ENCODE measurements at places on chromosomes 2 and 18.

- no peak for DNase-seq
Measured at GRCh38 chr2:190342611-190343010, 778 bp upstream of the INPP1 start.

DNA sequence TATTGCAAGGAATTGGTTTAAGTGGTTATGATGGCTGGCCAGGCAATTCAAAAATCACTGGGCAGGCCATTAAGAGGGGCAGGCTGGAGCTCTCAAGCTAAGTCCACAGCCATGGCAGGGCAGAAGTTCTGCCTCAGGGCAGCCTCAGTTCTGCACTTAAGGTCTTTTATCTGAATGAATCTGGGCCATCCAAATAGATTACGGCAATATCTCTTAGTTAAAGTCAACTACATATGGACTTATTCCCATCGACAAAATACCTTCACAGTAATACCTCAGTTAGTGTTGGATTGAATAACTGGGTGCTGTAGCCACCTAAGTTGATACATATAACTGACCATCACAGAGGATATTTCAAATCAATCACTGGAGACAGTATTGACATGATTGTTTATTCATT is 904.8 kb downstream of the MBD2 start:
- no peak for DNase-seq

GRCh38 chr18:23966909-23967308 is 47.6 kb upstream of the TTC39C start:
- DNase-seq = no peak

DNA sequence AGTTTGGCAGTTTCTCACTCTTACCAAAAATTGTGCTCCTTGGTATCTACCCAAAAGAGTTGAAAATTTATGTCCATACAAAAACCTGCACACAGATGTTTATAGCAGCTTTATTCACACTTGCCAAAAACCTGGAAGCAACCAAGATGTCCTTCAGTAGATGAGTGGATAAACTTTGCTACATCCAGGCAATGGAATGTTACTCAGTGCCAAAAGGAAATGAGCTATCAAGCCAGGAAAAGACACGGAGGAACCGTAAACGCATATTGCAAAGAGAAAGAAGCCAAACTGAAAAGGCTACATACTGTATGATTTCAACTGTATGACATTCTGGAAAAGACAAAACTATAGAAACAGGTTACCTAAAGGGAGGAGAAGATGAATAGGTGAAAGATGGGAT is 36.1 kb downstream of the TMEM163 start:
- DNase-seq = no peak

DNA sequence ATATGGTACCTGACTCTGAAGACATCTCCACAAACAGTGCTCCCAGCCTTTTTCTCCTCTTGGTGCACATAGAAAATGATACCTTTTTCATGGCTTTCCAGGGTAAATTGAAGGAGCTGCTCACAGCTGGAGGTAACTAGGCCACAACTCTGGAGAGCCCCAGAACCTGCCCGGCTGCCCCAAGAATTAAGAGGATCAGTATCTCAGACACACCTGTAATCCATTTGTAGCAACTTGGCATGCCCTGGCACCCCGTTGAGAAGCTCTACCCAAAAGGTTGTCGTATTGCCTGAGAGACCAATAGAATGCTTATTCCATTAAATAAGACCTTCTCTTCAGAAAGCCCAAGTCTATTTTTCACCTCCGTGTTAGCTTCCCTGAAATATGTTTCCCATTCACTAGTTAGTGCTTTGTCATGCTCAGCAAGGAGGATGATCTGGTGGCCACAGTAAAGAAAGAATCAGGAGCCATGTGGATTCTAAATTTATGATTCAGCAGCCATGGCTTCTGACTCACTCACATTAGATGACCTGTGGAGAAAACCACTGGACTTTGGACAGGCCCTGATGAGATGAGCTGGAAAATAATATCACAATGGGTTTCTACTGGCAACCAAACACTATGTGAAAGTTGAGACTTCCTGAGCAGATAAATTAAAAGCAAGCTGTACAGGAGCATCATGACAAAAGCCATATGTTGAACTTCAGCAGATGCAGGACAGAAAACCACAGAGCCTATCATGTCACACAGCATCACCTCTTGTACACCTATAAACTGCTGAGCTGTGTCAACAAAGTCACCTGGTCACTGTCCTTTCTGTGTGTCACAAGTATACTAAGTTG is 253.3 kb upstream of the OSR1 start:
- DNase-seq = no peak

GRCh38 chr18:27797484-27797883 is 379.4 kb downstream of the CDH2 start:
- DNase-seq = no peak

- peak; percentile 16 for DNase-seq
Measured at GRCh38 chr2:232551250-232551638, 755 bp downstream of the EIF4E2 start.

DNA sequence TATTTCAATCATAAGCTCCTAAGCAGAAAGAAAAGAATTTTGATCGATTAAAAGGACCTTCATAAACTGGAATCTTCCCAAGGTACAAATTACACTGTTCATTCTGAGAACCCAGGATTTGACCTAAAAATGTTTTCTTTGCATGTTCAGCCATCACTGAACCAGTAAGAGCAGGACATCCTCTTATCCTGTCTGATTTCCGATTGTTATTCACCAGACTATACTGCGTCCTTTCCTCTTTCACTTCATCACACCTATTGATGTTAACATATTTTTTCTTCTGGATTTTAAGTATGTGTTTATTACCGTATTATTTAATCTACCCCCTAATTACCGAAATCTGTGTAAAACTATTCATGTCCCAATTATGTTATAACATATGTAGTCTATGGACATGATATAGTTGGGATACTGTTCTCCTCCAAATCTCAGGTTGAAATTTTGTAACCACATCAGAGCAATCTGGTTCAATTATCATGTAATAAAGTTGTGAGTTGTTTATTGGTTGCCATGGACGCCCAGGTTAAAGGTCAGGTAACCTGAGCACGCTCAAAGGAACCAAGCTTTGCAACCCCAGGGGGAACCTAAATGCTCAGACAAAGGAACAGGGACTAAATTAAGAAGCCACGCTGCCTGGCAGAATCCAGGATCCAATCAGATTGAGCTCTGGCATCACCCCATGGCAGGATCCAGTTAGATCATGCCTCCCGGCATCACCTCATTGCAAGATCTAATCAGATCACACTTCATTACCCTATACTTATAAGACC is 11.6 kb upstream of the TBC1D8 start:
- peak; percentile 25 for DNase-seq

DNA sequence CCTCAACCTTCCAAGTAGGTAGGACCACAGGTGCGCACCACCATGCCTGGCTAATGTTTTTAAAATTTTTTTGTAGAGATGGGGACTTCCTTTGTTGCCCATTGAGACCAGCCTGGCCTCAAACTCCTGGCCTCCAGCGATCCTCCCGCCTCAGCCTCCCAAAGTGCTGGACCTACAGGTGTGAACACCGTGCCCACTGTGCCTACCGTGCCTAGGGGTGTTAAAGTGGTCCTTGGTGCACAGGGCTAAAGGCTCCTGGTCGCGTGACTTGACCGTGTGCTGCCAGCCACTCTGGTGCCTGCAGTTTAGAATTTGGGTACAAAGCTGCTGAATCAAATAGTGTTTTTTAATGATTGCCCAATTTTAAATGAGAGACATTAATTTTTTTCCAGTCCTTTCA is 51.0 kb upstream of the KCNG2 start:
- no peak for DNase-seq

GRCh38 chr2:38734299-38735058 is 16.7 kb downstream of the SRSF7 start:
- no peak for DNase-seq

DNA sequence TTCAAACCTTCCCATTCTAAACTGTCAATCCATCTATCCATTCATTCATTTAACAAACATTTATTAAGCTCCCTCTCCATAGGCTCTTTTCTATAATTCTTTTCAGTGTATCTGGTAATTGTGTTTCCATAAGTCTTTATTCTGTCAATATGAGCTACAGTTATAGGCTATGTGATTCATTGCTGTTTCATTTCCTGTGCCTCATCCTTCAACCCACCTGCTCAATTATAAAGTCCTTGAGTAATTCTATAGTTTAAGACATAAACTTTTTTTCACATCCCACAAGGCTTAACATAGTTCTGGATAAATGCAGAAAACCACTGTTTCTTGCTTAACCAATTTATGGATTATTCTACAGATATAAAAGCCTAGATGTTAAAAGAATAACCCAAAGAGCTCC is 84.2 kb upstream of the PIK3C3 start:
- no peak for DNase-seq

DNA sequence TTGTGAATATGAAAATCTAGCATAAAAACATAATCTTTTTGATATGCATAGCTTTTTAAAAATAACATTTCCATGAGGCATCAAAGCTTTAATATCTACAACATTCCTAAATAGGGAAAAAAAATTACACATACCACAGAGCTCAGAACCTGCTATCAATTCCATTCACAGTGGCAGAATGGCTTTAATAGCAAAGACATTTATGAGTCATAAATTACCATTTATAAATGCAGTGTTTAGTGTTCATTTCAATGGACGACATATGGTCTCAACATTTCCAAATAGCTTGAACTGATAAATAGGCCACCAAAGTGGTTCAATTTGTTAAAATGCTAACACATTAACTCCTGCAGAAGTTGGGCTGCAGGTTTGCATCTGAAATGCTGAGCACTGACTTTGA is 600.6 kb upstream of the SETBP1 start:
- DNase-seq = no peak

DNA sequence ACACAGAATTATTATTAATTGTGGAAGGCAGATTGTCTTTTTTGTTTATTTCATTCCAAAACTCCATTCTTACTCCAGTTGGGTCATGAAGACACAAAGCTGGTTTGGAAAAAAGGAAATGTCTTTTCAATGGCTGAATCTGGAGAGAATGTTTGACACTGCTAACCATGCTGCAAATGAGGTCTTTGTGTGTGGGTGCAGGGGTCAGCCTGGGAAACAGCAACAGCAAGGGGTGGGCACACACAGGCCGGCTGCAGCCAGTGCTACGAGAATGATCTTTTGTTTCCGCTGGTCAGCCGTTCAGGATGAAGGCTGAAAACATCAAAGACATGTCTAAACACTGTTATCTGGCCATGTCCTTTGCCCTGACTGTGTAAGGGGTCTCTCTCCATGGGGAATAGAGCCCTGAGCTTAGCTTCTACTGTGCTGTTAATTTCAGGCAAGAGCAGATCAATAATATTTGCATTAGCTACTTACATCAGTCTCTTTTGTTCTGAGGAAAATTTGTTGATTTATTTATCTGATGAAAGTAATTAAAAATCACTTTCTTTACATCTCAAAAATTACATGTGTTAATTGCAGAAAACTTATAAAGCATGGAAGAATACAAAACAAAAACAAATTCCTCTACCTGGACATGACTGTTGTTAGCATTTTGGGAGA is 33.3 kb upstream of the E2F6 start:
- DNase-seq = peak; percentile 83

- DNase-seq = no peak
Measured at GRCh38 chr2:163133602-163134001, 295.0 kb upstream of the KCNH7 start.

DNA sequence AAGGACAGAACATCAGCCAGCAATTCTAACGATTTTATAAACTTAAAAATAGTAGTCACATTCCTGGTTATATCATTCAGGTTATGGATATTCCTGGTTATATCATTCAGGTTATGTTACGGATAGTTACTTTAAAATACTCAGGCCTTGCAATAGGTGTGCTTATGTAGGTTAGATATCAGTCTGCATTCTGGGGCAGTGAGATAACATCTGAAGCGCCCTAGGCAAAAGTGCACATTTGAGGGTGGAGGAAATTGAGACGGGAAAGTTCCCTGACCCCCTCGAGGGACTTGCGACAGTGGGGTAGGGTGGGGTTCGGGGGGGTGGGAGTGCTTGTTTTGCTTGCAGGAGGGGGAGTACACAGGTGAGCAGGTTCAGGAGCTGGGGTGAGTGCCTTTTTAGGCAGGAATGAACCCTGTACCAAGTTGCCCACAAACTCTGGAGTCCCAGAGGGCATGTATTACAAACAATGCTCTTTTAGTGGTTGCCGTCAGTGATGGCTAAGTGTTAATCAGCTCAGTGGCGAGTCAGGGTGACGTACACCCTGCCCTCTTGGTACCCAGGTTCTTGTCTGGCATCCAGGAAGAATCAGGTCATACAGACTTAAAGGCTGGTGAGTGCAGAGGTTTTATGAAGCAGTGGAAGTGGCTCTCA is 31.8 kb downstream of the CREG2 start:
- no peak for DNase-seq

DNA sequence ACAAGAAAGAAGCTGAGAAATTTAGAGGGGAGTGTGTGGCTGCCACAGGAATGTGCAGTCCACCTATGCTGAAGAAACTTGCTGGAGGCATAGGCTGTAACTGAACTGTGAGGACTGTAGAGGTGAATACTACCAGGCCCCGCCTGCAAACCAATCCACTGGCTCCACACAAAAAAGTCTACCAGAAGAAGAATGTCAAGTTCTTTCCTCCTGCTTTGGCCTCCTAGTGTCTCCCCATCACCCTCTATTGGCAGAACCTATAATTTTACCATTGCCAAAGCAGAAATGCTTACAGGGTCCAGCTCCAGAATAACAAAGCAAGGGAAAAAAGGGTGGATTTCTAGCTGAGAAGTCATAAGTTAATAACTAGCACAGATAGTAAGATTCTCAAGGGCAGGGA is 5.9 kb upstream of the ATP5MC3 start:
- no peak for DNase-seq

GRCh38 chr2:212777020-212777491 is 238.5 kb upstream of the ERBB4 start:
- DNase-seq = peak; percentile 76

GRCh38 chr18:55585920-55586561 is 2.0 kb downstream of the TCF4 start:
- DNase-seq = peak; percentile 84

DNA sequence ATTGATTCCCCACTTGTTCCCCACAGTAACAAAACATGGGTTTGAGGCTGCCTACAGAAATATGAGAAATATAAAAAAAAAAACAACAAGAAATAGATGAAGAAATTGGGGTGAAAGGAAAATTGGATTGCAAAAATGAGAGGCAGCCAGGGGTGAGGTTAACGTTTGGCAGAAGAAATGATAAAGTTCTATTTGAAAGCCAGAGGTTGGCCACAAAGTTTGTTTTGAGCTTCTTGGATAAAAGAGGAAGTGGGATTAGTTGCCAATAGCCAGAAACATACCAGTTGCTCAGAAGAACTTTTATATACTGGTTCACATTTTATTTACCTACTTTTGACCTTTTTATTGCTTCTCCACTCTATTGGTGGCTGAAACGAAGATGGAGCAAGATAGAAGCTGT is 67.5 kb downstream of the FASTKD2 start:
- DNase-seq = peak; percentile 11

- no peak for DNase-seq
Measured at GRCh38 chr18:8871489-8871888, 166.1 kb downstream of the MTCL1 start.

DNA sequence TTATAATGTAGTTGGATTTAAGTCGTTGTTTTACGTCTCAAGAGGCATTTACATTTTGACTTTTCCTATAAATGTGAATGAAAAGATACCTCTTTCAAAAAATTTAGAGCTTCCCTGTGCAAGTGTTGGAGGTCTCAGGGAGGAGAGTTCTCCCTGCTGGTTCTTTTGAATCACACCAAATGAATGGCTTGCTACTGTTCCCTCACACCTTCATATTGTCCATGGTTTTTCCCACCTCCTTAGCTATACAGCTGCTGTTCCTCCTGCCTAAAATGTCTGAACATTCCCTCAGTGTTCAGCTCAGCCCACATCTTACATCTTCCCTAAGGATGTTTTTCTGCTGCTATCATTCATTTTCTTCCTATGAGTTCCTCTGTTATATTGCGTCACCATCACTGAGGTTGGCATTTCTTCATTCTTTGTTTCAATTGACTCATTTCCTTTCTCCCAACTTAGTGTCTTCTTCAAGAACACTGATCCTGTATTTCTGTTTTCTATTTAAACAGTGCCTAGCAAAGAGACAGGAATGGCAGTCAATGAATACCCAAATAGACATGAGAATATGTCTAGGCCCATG is 46.0 kb downstream of the COX7A2L start:
- no peak for DNase-seq
